ENCODE measurements at places on chromosomes 12 and 14.

DNA sequence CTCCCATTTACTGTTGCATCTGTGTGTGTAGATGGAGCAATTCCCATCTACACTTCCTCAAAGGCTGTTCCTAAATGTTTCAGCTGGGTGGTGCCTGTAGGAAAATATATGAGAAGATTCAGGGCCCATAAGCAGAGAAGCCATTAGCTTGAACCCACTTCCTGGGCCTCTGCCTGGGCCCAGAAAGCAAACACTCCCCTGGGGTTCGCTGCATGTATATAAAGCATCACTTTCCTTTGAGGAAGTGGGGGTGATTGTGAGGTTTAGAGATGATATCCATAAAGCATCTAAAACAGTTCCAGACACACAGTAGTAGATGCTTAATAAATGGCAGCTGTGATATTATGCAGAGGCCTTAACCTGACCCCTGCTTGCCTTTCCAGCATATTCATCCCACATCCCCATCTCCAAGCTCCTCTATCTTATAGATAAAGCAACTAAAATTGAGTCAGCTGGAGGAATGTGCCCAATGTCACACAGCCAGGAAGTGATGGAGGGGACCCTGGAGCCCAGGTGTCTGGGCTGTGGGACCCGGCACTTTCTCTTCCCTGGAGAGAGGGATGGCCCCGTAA is 280.0 kb upstream of the CRY1 start:
- no peak for DNase-seq

- DNase-seq: no peak
These were observed 21.4 kb downstream of the ZNF268 start for GRCh38 chr12:133202493-133203343.

DNA sequence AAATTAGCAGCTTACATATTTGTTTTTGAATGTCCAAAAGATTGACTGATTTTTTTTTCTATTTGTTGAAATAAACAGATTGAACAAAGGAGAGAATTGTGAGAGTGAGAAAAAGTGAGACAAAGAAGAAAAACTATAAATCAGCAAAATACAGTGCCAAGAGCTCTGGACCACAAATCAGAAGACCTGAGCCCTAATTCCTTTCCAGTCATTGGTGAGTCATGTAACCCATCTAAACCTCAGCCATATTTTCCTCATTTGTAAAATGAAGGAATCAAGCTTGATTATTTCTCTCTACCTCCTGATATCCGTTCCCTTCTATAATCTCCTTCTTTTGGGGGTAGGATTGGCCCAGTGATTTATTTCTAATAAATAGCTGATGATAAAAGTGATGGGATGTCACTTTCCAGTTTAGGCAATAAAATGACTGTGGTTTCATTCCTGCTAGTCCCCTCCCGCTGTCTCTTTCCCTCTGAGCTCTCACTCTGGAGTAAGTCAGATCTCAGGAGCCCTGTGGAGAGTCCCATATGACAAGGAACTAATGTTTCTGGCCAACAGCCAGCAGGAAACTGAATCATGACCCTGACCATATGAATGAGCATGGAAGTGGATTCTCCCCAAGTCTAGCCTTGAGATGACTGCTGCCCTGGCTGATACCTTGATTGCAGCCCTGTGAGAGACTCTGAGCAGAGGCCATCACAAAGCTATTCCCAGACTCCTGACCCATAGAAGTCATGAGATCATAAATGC is 218.9 kb downstream of the ACSS3 start:
- DNase-seq: no peak

DNA sequence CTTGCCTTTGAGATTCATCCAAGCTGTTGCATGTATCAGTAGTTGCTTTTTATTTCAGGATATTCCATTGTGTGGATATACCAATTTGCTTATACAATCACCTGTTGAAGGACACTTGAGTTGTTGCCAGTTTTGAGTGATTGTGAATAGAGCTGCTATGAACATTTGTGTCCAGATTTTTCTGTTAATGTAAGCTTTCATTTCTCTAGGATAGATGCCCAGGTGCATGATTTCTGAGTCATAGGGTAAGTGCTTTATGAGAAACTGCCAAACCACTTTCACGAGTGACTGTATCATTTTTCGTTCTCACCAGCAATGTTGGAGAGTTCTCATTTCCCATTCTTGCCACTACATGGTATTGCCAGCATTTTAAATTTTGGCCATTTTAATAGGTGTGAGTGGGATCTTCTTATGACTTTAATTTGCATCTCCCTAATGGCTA is 434.6 kb upstream of the RGS6 start:
- peak; percentile 9 for DNase-seq

DNA sequence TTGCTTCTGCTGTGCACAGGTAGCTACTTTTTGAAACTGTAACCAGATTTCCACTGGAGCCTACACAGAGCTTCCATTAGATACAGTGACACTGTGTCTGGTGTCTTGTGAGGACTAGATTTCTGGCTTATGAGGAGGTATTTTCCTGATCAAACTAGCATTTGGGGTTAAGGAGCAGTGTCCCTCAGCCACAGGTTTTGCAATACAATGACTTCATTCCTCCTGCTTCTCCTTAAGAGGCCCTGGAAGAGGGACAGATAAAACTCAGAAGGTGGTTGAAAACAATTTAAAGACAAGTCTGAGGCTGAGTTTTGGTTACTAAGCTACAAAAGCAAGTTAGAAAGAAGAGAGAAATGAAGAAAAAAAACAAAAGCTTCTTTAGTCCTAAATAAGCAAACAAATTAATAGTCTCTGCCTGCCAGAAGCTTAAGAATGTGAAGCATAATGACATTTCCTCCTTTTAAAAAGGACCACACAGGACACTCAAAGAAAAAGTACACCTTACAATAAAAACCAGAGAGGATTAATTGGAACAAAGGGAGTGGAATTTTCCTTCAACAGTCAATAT is 53.0 kb downstream of the PKP2 start:
- DNase-seq: no peak

DNA sequence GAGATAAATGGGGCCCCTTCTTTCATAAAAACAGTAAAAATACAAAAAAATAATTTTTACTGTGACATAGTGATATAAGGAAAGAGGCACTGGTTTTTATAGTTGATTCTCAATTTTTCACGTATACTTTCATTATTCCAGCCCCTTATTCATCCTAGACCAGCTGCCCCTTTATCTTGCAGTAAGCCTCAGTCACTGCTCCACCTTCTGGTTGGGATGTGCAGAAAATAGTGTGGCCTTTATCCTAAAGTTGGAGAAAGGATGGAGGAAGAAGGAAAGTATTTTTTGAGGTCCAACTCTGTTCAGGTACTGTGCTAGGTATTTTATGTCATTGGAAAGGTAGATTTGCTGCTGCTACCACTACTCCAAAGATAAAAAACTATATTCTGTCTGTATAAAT is 172.7 kb downstream of the ANO6 start:
- DNase-seq: no peak

DNA sequence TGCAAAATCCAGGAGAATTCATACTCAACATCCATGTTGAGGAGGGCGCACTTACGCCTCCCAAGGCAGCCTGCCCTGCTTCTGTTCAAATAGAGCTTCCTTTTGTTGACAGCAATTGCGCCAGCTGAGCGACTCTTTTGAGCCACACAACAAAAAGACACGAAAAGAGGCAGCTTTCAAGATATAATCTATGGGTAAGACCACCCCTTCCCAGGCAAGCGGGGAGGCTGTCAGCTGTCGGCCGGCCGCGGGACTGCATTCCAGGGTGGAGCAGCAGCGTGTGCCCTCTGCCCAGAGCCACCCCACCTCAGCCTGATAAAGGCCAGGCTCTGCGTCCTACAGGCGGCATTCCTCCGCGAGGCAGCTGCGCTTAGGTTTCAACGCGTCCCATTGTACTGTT is 15.8 kb upstream of the STAB2 start:
- DNase-seq: no peak

Measured in GM12891 (cell line).